ENCODE measurements at places on chromosomes 2 and 18. TPM values are rescaled to one million over a fixed set of nuclear protein-coding genes. Genes with fewer than 3 reads are reported as not detected.

The SMCHD1 gene
- 40.6 TPM for total RNA-seq

The GMPPA gene
- 67.1 TPM for total RNA-seq

The COL4A4 gene
- 6.8 TPM for total RNA-seq

The GPR45 gene
- total RNA-seq, result not detected

All from smooth muscle cell of the coronary artery (primary cell).